ENCODE measurements at places on chromosomes 6 and 20.
A peak's percentile ranks its signal among the peaks of the same experiment; 100 is the strongest.

- DNase-seq: no peak
Observed at GRCh38 chr6:107056796-107057195, 28.8 kb downstream of the MTRES1 start.

- no peak for DNase-seq
Observed at GRCh38 chr6:66605011-66605410, 898.0 kb upstream of the EYS start.

DNA sequence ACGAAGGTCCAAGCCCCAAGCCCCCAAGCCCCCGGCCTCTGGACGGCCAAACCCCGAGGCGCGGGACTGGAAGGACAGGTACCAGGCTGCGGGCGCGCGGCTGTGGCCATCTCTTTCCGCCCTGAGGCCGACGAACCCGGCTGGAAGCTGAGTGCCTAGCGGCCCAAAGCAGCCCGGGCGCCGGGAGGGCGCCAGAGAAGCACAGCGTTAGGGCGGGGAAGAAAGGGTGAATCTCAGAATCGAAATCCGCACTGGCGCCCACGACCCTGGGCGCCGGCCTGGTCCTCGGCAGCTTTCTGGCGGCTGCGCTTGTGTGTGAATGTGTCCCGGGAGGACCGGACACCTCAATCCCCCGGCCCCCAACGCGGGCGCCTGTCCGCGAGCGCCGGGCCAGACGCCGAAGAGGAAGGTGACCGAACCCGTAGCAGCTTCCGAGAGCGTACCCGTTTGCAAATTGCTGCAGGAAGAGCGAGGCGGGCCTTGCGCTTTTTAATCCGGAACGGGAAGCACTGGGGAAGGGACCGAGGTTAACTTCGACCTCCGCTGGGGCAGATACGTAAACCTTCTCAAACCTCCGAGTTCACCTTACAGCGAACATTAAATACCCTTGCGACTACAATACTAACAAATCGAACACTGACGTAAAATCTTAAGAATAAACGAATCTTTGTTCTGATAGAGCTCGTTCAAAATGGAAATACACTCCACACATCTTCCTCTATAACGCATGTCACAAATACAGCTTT is 2.9 kb downstream of the NRN1 start:
- DNase-seq: no peak

DNA sequence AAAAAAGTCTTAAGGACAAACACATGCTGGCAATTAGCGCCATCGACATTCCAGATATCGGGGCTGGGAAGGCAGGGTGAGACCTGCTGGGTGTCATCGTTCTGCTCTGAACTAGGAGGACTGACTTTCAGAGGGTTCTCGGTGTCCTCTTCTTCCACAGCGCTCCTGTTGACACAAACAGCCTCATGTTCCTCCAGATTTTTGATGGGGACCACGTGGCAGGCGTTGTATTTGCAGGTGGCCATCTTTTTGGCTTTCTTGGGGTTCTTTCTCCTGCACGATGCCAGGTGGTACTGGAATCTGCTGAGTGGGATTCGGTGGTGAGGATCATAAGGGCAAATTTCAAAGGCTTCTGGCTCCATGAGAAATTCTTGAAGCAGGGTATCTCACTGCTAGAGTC is 469 bp downstream of the GTSF1L start:
- DNase-seq: no peak

DNA sequence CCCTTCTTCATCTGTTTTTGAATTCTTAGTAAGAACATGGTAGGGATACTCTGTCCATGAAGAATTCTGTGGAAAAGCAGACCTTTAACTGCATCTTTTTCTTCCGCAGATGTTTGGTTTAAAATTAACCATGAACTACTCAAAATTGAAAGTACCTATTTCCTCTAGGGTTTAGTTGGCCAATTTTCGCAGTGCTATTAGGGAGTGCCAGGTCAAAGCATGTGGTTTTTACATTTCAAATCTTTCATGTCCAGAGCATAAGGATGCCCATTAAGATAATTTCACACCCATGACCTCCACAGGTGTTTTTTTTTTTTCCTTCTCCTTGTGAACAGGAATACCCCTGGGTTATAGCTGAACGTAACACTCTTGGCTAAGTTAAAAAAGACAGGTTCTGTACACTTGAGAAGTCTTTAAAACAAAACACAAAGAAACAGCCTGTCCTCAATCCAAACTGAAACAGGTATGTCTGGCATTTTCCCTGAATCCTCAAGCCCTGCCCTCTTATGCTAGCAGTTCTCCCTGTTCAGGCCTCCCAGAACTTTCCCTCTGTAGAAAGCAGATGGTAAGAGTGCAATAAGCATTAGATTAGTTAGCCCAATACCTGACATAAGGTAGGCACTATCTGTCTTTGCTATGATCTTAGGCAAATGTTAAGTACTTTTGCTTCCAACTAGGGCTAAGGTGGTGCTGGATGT is 67.1 kb downstream of the ELOVL5 start:
- DNase-seq: no peak

- no peak for DNase-seq
Observed at GRCh38 chr6:25882051-25882496, 8.0 kb upstream of the SLC17A3 start.

DNA sequence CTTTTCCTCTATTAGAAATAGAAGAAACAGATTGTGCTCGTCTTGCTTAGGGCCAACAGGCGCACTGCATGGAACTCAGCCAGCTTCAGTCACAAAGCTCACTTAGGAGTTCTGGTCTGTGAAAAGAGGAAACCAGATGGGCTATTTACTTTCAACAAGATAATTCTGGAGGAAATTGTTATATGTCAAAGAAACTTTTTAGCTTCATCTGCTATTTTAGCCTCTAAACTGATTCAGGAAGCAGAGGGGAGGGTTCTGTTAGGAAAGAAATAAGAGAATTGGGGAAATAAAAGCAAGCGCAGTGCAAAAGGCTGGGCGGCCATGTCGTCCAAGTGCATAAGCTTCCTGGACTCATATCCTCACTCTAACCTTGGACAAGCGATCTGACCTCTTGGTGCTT is 21.3 kb downstream of the PRKN start:
- DNase-seq: no peak

DNA sequence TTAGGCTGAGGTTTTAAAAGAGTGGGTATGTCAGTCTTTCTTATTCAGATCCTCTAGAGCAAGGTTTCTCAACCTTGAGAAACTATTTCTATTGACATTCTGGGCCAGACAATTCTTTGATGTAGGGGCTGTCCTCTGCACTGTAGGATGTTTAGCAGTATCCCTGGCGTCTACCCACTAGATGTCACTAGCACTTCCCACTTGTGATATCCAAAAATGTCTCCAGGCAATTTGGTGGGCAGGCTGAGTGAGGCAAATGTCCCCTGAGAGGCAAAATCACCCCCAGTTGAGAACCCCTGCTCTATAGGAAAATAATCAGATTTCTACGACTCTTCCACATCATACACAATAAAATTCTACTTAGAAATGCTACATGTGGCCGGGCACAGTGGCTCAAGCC is 7.7 kb upstream of the ZKSCAN8 start:
- DNase-seq: no peak

DNA sequence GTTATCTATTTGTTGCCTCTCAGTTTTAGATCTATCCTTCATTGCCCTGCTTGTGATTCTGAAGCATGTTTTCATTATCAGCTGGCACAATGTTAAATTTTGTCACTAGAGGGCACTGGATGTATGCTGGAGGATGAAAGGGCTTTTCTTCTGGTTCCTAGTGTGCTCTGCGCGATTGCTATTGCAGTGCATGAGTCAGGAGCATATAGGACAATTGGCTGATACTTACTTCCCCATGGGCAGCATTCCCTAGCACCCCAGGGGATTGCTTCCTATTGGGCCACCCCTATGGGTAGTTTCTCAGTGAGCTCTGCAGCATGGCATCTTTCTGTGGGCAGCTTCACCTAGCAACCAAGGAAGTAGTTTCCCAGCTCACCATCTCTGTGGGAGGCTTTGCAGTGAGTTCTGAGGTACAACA is 280.3 kb upstream of the SYNCRIP start:
- peak; percentile 44 for DNase-seq

- DNase-seq: no peak
Observed at GRCh38 chr20:47861116-47861515, 75.8 kb upstream of the SULF2 start.

- DNase-seq: no peak
Observed at GRCh38 chr20:10492844-10493243, 57.7 kb downstream of the SLX4IP start.

- no peak for DNase-seq
Observed at GRCh38 chr6:113709936-113710509, 147.1 kb upstream of the MARCKS start.

DNA sequence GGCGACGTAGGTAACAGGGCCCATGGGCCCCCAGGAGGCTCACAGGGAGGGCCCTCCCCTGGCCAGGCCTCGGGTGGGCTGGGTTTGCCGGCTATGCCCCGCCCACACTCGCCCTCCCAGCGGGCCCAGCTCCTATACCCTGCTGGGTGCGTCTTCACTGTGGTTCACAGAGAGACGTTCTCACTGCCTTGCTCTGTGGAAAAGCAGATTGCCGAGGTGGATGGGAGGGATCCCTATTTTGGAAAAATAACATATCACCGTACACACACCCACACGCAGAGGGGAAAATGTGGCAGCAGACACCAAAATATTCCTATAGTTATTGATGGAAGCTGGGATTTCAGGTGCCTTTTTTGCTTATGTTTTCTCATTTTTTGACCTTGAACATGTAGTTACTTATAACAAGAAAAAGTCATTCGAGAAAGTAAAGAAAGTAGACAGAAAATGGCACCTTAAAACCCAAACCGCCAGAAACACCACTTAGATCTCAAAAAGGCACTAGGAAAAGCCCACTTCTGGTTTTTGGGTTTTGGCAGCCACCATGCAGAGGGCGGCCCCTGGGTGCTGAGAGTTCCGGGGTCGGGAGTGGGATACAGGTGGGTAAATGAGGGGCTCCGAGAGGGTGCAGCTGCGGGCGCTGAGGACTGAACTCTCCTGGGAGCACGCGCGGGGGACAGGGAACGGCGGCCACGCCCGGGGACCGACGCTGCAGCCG is 49.4 kb downstream of the TMEM242 start:
- peak; percentile 43 for DNase-seq

DNA sequence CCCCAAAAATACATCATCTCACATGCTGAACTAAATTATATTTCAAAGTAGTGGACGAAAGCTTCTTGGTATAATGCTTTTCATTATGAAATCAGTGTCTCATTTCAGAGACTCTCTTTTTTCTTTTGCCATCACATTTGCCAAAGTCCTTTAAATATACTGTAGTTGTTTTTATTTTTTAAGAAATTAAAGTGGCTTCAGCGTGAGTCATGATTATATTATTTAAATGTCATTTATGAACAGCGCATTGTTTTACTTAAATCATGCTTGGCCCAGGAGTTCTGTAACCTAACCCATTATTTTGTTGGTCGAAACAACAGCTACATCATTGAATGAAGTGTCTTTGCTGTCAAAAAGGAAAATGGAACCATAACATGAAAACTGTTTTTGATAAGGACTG is 100.9 kb downstream of the CD109 start:
- no peak for DNase-seq

GRCh38 chr20:9088556-9088955 is 19.7 kb downstream of the PLCB4 start:
- no peak for DNase-seq

- DNase-seq: no peak
Observed at GRCh38 chr6:70459235-70459634, 45.9 kb downstream of the FAM135A start.

- DNase-seq: no peak
Observed at GRCh38 chr6:168124158-168124557, 45.1 kb upstream of the FRMD1 start.

DNA sequence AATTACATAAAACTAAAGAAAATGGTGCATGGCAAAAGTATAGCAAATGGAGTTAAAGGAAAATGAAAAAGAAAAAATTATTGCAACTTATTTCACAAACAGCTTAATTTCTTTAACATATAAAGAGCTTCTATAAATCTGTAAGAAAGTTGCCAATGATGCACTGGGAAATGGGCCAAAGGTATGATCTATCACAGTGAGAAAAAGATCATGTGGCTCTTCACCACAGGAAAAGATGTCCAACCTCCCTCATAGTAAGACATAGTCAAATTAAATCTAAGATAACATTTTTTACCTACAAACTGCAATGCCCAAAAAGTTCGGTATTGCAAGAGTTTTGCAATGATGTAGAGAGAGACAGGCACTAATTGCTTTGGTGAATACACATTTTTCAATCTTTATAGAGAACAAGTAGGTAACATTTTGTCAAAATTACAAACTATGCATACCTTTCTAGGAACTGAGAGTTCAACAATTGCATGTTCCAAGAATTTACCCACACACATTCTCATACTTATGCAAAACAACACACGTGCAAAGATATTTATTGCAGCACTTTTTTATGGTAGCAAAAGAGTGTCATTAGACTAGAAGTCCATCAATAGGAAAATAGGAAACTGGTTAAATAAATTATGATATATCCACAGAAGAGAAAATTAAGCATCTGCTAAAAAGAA is 372.6 kb downstream of the QKI start:
- no peak for DNase-seq

DNA sequence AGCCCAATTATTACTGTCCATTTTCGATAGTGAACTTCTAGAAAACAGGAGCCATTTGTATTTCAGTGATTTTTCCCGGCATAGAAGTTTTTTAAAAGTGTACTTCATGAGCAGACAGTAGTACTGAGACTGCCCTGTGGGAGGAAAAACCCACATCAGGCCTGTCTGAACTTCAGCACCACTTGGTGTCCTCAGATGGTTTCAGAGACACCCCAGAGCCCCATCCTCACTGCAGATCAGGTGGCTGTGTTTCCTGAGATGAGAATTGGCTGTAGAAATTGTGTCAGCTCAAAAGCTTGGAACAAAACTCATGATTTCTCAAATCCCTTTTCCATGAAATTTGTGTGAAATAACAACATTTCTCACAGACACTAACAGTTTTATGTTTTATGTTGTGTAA is 110.0 kb upstream of the RIN2 start:
- DNase-seq: no peak

DNA sequence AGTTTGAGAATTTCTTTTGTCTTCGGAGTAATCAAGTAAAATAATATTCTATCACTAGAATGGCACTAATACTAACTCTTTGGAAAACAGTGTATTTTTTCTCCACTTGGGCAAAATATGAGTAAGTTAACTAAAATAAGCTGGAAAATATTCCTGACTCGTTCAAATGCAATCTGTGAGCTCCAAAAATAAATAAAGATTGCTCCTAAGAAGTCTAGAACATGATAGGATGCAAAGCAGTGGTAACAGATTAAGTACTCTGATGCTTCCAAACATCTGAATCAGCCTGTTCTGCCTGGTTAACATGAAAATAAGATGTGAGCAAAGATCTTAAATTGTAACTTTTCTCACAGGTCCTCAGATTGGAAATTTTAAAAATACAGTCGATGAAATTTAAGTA is 285.1 kb upstream of the ID4 start:
- DNase-seq: no peak

- no peak for DNase-seq
Observed at GRCh38 chr6:35534407-35535170, 21.9 kb upstream of the TULP1 start.

DNA sequence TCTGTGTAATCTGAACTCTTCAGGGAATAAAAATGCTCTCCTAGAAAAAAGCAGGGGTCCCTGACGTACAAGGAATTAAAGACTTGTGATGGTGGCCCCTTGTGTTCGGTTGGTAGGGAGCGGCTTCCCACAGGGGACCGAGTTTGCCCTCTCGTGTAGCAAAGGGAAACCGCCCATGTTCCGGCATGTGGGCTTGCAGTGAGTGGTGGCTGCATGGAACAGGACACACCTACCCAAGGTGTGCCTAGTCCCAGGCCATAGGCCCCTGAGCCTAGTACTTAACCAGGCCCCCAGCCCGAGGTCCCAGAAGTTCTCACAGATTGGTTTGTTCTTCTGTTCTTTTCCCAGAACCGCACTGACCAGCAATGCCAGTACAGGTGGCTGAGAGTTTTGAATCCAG is 15.5 kb downstream of the MYBL2 start:
- no peak for DNase-seq

GRCh38 chr6:154478701-154479060 is 31.8 kb downstream of the CNKSR3 start:
- DNase-seq: no peak

Measured in T1000 (cell line).